ENCODE measurements at places on chromosomes 4 and X.

DNA sequence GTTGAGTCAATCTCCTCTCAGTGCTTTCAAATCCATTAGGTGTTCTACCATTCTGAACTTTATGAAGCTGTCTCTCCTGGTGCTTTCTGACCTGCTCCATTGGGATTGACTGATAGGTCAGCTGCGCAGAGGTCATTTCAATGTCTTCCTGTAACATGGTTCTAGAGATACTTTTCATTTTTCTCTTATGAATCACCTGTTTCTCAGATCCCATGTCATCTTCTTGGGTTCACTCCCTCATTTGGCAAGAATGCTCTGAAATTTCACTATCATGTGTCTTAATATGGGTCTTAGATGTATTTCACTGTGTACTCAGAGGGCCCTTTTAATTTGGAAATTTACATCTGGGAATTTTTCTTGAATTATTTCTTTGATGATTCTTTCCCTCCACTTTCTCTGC lies 13.8 kb upstream of the PGM2 start:
- no peaks in the 10 kb centered on the region for H3K27me3 ChIP-seq
- H3K4me3 ChIP-seq: no peak overlapping the region
- no peaks in the 10 kb centered on the region for H3K36me3 ChIP-seq
- DNase-seq: no peak

- peaks cover 20% of the 10 kb centered on the region for H3K27me3 ChIP-seq
- no peak overlapping the region for H3K4me3 ChIP-seq
- DNase-seq: no peak
- H3K36me3 ChIP-seq: no peaks in the 10 kb centered on the region
- peaks cover 15% of the 10 kb centered on the region for H3K4me1 ChIP-seq
Measured at GRCh38 chr4:4391866-4392265, 5.0 kb downstream of the NSG1 start.

DNA sequence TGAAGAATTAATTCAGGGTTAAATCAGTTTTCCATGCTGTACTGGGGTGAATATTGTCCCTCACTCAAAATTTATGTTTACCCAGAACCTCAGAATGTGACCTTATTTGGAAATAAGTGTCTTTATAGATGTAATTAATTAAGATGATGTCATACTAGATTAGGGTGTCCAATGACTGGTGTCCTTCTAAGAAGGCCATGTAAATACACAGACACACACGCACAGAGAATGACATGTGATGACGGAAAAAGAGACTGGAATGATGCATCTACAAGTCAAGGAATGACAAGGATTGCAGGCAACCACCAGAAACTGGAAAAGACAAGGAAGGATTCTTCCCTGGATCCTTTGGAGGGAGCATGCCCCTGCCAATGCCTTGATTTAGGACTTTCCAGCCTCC lies 84.6 kb upstream of the GPR34 start:
- no peak for DNase-seq
- no peak overlapping the region for H3K27ac ChIP-seq
- no peaks in the 10 kb centered on the region for H3K27me3 ChIP-seq
- no peak overlapping the region for H3K4me3 ChIP-seq
- H3K36me3 ChIP-seq: no peaks in the 10 kb centered on the region
- no peaks in the 10 kb centered on the region for H3K4me1 ChIP-seq

DNA sequence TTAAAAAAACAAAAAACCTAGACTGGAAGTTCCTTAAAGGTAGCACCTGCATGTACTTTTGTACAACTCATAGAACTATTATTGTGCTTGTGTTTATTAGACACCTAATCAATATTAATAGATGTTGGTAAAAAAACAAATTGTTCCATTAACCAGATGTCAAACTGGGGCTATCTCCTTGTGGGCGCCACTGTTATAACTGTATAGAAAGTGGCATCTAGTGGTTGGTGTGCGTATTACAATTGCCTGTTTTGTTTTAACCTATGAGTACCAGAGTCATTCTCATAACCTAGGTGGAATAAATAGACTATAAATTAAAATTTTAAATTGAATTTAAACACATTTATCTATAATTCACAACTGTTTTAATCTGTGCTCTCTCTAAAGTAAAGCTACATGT lies 97.4 kb downstream of the COL4A5 start:
- H3K27ac ChIP-seq: no peak overlapping the region
- H3K36me3 ChIP-seq: no peaks in the 10 kb centered on the region
- no peaks in the 10 kb centered on the region for H3K27me3 ChIP-seq
- no peaks in the 10 kb centered on the region for H3K4me1 ChIP-seq
- no peak for DNase-seq

DNA sequence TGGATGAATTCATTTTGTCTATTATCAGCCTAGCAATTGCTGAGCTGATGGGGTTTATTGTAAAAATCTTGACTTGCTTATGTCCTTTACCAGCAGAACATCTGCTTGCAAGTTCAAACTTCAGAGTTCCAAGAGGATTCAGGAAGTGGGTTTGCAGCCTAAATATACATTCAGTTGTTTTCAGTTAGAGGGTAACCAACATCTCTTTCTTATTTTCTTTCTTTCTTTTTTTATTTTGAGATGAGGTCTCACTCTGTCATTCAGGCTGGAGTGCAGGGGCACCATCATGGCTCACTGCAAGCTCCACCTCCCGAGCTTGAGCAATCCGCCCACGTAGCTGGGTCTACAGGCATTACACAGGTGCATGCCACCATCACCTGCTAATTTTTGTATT lies 31.4 kb upstream of the FHL1 start:
- H3K27ac ChIP-seq: no peak overlapping the region
- no peaks in the 10 kb centered on the region for H3K27me3 ChIP-seq
- no peaks in the 10 kb centered on the region for H3K4me1 ChIP-seq
- DNase-seq: no peak
- no peak overlapping the region for H3K4me3 ChIP-seq

GRCh38 chr4:152310257-152310656 lies 225.6 kb downstream of the FBXW7 start:
- no peak for DNase-seq
- H3K36me3 ChIP-seq: no peaks in the 10 kb centered on the region
- H3K27ac ChIP-seq: no peak overlapping the region

GRCh38 chr4:98245226-98245625 lies 16.0 kb upstream of the RAP1GDS1 start:
- H3K27ac ChIP-seq: no peak overlapping the region
- no peak for DNase-seq
- no peaks in the 10 kb centered on the region for H3K27me3 ChIP-seq
- H3K36me3 ChIP-seq: no peaks in the 10 kb centered on the region
- no peaks in the 10 kb centered on the region for H3K4me1 ChIP-seq

DNA sequence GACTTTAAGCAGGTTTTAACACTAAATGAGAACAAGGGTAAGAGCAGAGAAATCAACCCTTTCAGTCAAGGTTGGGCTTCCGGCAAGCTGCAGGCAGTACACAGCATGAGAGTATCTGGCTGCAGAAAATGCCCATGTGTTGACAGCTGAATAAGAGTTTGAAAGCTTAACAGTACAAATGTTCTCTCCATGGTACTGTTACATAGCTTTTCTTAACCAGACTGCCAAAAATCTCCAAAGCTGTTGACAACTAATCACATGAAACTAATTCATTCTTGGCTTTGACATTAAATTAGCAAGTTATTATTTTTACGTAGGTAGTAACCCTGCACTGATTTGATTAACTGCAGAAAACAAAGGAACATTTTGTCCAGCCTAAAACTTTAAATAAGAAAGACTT lies 153.5 kb downstream of the SLC10A7 start:
- no peaks in the 10 kb centered on the region for H3K36me3 ChIP-seq
- H3K4me3 ChIP-seq: no peak overlapping the region
- H3K27ac ChIP-seq: no peak overlapping the region
- peaks cover 9% of the 10 kb centered on the region for H3K4me1 ChIP-seq
- no peak for DNase-seq

DNA sequence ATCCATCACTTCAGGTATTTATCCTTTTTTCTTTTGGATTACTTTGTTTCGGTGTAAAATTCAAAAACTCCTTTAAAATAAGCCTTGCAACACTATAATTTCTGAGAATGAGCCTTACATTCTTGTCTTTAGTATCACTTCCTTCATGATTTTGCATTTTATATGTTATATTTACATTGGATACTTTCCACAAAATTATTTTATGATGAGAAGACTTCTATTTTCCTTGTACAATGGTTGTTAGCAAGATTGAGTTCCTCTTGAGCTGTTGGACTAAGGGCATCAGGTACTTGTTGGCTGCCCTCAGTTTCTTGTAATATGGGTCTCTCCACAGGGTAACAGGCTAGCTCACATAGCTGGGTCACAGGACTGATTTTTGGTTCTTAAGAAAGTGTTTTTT lies 22.7 kb upstream of the HPGDS start:
- H3K4me1 ChIP-seq: no peaks in the 10 kb centered on the region
- H3K4me3 ChIP-seq: no peak overlapping the region
- DNase-seq: no peak

DNA sequence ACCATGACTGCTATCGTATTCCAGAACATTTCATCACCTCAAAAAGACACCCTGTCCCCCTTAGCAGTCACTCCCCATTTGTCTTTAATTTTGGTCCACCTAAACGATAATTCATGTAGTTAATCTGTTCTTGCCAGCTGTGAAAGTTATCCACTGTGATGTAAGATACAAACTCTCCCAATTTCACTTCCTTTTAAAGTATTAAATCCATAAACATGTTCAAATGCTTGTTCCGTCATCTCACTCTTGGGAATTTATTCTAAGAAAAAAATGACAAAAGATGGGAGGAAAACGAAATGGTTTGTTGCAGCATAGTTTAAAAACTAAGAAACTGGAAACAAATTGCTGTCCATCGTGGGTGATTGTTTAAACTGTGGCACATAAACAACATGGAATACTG lies 53.7 kb upstream of the IRF2 start:
- no peaks in the 10 kb centered on the region for H3K4me1 ChIP-seq
- no peak overlapping the region for H3K27ac ChIP-seq
- no peak overlapping the region for H3K4me3 ChIP-seq
- no peak for DNase-seq

GRCh38 chr4:128916832-128917231 lies 107.3 kb downstream of the JADE1 start:
- no peak for DNase-seq
- H3K36me3 ChIP-seq: no peaks in the 10 kb centered on the region
- H3K27me3 ChIP-seq: no peaks in the 10 kb centered on the region
- peak overlapping the region; percentile 45 for H3K27ac ChIP-seq
- no peaks in the 10 kb centered on the region for H3K4me1 ChIP-seq
